Brain pericyte (primary cell): ENCODE measurements at places on chromosomes 3 and 15.

GRCh38 chr15:70714015-70714414, 49.3 kb downstream of the UACA start:
- no peak for DNase-seq

GRCh38 chr3:83877910-83878309, 1080.9 kb upstream of the CADM2 start:
- DNase-seq = no peak

DNA sequence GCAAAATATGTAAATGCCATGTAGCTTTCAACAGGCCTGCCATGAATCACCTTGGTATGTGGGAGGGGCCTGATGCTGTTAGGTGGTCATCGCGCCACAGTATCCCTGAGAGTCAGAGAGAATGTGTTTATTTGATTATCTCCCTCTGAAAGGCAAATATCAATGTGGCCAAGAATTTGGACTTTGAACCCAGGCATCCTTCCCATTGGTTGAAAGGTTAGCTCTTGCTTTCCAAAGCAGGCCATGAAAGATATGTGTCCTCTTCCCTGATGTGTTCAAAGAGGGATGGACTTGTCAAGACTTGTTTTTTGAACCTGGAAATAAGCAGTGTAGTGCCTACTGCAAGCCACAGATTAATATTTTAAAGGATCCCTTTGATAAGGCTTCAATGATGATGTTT, 36.7 kb downstream of the SRP14 start:
- DNase-seq = no peak

DNA sequence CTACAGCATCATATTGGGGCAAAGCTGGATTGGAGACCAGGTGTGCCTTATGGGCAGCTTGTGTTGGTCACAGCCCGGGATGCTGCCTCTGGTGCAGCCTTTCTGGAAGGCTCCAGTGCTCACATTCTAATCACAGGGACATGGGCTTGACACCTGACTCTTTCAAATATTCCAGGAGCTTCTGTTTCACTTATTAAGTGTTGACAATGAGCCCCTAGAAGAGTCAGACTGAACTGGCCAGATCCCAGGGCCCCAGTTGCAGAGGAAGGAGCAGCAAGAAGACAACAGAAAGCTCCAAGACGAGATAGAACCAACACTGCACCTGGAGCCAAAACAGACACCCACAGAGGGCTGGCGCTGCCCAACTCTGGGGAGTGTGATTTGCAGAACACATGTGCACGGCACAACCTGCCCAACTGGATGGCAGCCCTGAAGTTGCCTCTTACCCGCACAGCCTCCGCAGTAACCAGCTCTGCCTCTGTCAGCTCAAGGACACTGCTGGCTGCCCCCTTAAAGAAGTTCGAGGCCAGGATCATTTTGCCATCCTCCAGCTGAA, 30.3 kb downstream of the ALDH1L1 start:
- no peak for DNase-seq

DNA sequence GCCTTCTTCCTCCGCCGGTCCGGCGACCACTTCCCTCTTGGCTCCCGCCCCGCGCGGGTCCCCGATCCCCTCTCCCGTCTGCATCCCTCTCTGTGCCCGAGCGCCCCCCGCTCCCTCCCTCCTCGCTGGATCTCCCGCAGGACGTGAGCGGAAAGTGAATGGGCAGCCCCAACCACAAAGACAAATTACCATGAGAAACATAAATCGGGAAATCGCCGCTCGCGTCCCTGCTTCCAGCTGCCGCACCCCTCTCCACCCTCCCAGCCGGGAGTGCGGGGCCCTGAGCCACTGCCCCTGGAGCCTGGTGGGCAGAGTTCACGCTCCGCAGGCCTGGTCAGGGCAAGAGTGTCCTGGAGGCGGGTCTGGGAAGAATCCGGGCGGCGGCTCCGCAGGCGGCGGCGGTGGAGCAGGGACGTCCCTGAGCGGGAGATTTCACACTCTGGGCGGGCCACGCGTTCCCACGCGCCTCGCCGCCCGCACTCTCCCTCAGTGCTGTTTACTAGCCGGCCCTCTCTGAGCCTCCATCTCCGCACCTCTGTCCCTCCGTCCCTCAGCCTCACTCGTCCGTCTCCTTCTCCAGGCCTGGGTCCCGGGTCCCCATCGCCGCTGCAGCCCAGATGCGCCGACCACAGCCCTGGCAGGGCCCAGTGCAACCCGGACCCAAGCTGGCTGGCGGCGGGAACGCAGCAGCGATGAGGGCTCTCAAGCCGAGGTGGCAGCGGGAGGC, 835 bp downstream of the SEMA5B start:
- no peak for DNase-seq

GRCh38 chr3:175940881-175941280, 1081.7 kb downstream of the NAALADL2 start:
- DNase-seq = no peak

DNA sequence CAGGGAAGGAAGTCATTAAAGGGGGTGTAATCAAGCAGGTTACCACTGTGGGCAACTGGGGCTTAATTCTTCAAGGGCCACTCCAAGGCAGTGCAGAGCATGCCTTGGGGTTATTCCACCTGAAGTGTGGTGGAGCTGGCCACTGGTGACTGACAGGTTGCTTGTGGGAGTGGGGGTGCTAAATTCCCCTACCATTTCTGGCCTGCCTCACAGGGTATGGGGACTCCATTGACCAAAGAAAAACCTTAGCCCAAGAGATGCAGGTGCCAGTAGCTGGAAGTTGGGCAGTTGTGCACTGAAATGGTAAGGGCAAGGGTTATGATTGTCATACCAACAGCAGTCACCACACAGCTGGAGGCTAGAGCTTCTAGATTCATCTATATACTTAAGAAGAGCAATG, 93.4 kb downstream of the ZNF621 start:
- DNase-seq = no peak

DNA sequence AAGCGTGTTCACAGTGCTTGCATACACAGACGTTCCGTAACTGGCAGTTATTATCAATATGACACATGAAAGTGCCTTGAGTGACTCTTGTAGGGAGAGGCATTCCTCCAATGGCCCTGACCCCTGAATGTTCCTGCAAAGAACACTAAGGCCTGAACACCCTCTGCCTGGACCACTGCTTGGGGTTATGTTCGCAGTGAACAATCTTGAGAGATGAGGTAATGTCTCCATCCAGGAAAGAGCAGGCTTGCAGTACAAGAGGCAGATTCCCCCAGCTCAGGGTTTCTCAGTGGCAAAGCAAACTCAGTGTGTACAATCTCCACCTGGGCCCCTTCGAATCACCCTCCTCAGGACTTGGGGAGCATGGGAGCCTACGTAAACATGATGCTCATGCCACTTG, 324.6 kb downstream of the MAGI1 start:
- no peak for DNase-seq

DNA sequence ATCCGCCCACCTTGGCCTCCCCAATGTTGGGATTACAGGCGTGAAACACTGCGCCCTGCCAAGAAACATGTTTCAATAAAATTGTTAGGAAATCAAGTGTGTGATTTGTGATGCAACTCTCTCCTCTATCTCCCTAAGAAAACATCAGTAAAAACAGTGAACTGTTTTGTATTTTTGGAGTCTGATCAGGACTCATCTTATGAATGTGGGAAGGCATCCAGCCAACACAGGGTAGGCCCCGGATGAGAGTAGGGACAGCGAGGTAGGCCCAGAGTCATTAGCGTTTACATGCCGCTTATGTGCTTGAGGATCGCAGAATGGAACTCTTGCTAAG, 884 bp upstream of the GLYCTK start:
- no peak for DNase-seq

GRCh38 chr3:141076797-141077571, 25.8 kb downstream of the SPSB4 start:
- DNase-seq = peak; percentile 77

- no peak for DNase-seq
These were observed 1.7 kb downstream of the BFSP2 start for GRCh38 chr3:133401374-133402135.
